ENCODE measurements at places on chromosomes 13 and 19.

DNA sequence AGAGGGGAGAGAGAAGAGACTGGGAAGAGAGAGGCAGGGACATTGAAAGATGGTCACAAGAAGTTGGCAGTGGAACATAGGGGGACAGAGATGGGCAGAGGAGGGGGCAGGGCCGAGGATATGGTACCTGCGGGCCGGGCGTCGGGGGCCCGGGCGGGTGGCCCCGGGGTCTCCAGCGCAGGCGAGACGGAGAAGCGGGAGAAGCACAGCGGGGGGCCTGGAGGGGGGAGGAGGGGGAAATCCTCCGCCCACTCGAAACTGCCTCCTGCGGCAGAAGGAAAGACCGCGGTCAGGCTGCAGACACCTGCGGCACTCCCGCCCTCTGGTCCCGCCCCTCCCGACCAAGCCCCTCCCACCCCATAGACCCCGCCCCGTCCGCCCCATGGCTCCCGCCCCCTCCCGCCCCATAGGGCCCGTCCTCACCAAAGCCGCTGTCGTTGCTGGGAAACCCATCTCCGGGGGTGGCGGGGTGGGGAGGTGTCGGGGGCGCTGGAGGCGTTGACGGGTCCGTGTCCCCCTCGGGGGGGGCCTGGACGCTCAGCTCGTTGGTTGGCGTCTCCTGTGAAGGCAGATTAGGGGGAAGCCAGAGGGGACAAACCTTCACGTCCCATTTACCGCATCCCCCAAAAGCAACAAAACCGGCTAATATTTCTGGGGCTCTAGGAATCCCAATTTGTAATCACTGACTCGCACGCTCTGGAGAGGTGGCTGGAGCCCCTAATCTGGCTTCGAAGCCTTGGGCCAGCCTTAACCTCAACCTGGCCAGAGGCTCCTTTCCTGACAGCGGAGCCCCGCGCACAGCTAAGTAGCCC, 20.4 kb downstream of the LMTK3 start:
- peak; percentile 43 for DNase-seq

- no peak for DNase-seq
Observed at GRCh38 chr13:109900741-109901140, 114.4 kb upstream of the IRS2 start.

- DNase-seq = no peak
Observed at GRCh38 chr19:6412061-6412446, 12.6 kb downstream of the KHSRP start.

GRCh38 chr13:38440666-38441065, 91.0 kb downstream of the UFM1 start:
- no peak for DNase-seq

DNA sequence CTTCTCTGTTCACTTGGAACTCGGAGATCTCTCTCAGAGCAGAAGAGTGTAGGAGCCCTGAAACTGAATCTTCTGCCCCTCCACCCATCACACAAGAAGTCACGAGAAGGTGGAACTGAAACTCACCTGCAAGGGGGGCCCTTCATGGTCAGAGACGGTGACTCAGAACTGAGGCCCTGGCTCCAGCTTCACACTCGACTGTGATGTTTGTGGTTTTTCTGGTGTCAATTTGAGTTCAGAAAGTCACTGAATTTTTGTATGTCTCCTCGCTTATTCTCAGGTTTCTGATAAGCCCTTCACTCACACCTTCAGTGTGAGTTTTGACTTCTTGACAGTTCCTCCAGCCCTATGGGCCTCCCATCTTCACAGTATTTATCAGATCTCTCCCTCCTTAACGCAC, 23.1 kb downstream of the SIGLEC5 start:
- DNase-seq = no peak

DNA sequence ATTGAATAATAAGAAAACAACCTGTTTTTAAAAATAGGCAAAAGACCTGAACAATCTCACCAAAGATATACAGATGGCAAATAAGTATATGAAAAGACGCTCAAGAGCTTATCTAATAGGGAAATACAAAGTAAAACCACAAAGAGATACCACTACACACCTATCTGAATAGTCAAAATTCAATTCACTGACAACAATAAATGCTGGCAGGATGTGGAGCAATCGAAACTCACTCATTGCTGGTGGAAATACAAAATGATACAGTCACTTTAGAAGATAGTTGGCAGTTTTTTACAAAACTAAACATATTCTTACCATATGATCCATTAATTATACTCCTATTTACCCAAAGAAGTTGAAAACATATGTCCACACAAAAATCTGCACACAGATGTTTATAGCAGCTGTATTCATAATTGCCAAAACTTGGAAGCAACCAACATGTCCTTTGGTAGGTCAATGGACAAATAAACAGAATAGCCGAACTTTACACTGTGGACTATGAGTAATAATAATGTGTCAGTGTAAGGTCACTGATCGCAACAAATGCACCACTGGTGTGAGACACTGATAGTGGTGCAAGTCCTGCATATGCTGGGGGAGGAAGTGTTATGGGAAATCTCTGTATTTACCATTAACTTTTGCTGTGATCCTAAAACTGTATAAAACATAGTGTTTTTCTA, 20.8 kb downstream of the ZC3H13 start:
- no peak for DNase-seq

- no peak for DNase-seq
Observed at GRCh38 chr13:50320271-50320862, 305.1 kb downstream of the KCNRG start.

DNA sequence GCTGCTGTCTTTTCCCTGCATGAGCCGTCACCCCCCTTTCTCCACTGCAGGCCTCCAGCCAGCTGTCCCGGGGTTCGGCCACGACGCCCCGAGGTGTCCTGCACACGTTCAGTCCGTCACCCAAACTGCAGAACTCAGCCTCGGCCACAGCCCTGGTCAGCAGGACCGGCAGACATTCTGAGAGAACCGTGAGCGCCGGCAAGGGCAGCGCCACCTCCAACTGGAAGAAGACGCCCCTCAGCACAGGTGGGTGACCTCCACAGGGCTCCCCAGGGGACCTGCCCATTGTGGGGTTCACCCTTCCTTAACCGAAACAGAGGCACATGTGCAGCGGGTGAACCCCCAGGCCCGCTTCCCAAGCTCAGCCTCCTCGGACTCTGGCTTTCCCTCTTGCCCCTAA, 13.1 kb downstream of the TSSK6 start:
- DNase-seq = no peak

GRCh38 chr13:29582171-29582570, 13.3 kb downstream of the SLC7A1 start:
- no peak for DNase-seq

GRCh38 chr13:35496006-35496405, 19.5 kb upstream of the MAB21L1 start:
- no peak for DNase-seq

DNA sequence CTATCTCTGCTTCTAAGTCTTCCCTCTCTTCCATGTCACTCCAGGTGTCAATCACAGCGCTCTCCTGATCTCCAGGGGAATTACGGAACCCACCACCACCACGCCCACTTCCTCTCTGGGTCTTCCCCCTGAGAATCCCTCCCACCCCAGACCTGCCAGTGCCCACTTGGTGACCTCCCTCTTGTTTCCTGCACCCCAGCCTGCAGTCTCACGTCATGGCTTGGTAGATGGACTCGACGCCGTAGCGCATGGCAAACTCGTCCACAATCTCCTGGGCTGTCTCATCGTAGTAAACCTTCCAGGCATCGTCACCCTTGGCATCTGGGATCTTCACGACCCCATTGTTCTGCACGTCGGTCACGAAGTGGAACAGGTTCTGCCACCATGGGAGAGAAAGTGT, 47.0 kb downstream of the UNC13A start:
- no peak for DNase-seq

DNA sequence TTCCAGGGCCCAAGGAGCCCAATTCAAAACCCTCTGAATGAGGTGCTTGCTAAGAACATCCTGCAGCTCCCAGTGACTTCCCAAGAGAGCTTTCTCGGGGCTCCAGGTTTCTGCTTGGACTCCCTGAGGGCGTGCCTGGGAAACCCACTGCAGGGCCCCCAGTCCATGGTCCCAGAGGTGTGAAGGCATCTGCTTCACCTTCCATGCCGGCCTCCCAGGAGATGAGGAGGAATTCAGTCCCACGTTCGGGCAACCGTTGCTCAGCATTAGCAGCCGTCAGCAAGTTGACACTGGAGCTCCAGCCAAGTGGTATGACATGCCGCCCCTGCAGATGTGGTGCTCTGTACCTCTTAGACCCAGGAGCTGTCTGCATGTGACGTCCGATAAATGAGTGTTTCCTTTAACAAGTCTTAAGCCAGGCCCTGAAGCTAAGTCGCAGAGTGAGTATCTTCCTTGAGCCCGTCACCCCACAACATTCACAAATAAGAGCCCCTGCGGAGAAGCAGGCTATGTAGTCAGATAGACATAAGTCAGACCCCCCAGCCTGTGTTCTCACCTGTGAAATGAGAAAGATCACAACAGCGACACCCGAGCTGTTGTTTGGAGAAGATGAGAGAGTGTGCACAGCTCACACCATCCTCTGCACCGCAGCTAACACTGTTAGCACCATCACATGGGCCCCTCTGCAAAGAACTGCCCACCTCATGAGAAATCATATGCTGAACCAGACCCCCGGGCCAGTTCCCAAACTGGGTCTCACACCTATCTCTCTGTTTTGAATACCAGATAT, 150.3 kb downstream of the KATNAL1 start:
- no peak for DNase-seq

DNA sequence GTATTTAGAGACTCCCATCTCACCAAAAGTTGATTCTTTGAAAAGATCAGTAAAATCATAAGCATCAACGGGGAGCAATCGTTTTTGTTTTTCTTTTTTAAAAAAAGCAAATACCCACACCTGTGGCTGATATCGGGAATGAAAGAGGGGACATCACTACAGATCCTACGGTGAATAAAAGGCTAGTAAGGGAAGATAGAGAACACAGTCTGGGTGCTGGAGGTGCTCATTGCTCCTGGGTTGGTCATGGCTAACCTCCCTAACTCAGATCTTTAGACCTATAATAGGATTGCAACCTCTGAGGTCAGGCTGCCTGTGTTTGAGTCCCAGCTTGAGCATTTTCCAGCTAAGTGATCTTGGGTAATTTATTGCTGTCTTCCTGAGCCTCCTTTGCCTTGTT, 1.1 kb downstream of the EHD2 start:
- DNase-seq = no peak

GRCh38 chr13:93511011-93511410, 284.4 kb downstream of the GPC6 start:
- DNase-seq = no peak

- no peak for DNase-seq
Observed at GRCh38 chr13:112618501-112618900, 30.5 kb upstream of the TUBGCP3 start.

GRCh38 chr13:50617134-50617721, 226.3 kb downstream of the DLEU7 start:
- DNase-seq = no peak

GRCh38 chr13:21297447-21297846, 121.0 kb downstream of the MRPL57 start:
- no peak for DNase-seq

- no peak for DNase-seq
Observed at GRCh38 chr13:42168496-42168895, 103.5 kb upstream of the AKAP11 start.

- DNase-seq = no peak
Observed at GRCh38 chr13:21219036-21219381, 42.6 kb downstream of the MRPL57 start.

- no peak for DNase-seq
Observed at GRCh38 chr13:51959773-51960172, 51.5 kb downstream of the ATP7B start.

DNA sequence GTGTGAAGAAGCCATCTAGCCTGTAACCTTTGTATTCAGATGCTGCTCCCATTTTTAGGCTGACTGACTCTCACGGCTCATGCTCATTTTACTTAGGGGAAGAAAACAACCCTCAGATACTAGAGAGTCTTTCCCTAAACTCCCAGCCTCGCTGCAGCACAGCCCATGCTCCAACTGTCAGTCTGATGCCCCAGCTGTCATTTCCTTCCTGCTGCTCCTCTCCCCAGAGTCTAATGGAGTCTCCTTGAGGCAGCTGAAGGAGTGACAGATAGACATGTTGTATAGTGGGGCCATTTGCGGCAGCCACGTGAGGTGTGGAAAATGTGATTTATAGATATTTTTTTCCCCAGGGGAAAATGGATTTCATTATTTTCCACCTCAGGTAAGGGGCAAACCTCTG, 59.2 kb upstream of the OLFM4 start:
- no peak for DNase-seq

GRCh38 chr19:17136021-17136420, 60.4 kb downstream of the MYO9B start:
- no peak for DNase-seq

DNA sequence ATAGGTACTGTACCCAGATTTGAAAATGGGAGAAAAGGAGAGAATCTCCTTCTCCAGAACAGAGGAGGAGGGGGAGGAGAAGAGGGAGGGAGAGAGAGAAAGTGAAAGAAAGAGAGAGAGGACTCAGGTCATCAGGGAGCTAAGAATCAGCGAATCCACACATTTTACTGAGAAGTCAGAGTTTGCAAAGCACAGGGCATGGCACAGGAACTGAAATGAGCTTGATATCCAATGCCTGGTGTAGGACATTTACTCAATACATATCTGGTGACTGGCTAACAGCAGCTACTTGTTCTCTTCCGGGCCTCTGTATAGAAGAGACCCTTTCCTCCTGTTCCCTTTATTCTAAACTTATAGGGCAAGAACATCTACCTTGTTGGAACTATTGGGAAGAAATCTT, 375.1 kb downstream of the KLF5 start:
- no peak for DNase-seq

GRCh38 chr13:38900188-38900587, 90.4 kb downstream of the STOML3 start:
- DNase-seq = no peak

GRCh38 chr19:53112286-53112685, 9.1 kb upstream of the ZNF160 start:
- no peak for DNase-seq

DNA sequence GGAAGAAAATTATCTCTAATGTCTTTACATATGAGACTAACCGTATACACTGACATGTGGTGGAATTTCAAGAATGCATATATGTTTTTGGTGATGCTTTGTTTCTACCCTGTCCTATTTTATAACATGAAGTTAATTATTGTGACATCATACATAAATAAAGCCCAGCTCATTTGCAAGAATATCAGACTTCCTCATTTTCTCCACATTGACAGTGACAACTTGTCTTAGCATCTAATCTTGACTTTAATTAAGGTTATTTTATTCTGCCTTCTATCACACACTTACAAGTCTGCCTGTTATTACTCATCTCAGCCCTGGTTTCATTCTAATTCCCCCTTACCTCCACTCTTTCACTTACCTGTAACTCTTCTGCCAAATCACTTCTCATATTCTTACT, 140.6 kb upstream of the STARD13 start:
- DNase-seq = no peak

GRCh38 chr19:6712692-6713670, 7.5 kb downstream of the C3 start:
- DNase-seq = no peak

DNA sequence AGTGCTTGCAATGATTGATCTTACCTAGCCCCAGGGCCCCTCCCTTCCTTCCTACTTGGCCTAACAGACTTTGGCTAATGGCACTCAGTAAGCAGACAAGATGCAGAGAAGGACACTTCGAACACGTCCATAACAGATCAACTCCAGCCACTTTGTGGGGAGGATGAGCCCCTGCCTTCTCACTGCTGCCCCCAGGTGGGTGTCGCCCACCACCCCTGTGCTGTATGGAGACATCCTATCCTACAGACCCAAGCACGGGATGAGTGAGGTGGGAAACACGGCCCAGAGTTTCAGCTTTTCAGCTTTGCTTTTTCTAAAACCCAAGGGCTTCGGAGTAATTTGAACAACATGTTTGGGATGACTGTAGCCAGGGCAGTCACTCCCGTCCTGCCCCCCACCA, 5.5 kb downstream of the SLC7A1 start:
- DNase-seq = no peak

- no peak for DNase-seq
Observed at GRCh38 chr19:55931936-55932386, at the start of gene NLRP13. NLRP13 (minus strand) TSS chr19:55932336; CDS start chr19:55932311, 25 bp downstream.
